Activated CD4-positive, alpha-beta T cell treated with anti-CD3 and anti-CD28 coated beads, Interleukin-2, amount 50 U/mL, for 1 hour (primary cell): ENCODE measurements at places on chromosomes 2 and 18.

GRCh38 chr2:157627594-157628476 is 829 bp downstream of the ACVR1C start:
- peak; percentile 25 for DNase-seq

GRCh38 chr2:20190876-20191713 is 33.8 kb downstream of the SDC1 start:
- DNase-seq: no peak

DNA sequence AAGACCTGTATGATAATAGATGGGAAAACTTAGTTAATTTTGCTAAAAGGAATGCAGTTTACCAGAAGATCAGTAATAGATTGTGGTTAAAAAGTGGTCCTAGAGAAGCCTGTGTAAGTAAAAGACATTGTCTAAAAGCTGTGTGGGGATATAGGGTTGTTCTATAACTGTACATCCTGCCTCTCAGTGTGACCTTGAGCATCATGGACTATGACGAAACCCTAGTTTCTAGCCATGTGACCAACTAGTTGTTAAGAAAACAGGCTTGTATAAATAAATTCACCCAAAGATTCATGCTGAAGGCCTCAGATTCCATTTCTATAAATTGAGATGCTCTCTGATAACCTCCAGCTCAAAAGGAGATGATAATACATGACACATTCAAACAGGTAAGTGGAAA is 160.7 kb downstream of the IKZF2 start:
- no peak for DNase-seq

DNA sequence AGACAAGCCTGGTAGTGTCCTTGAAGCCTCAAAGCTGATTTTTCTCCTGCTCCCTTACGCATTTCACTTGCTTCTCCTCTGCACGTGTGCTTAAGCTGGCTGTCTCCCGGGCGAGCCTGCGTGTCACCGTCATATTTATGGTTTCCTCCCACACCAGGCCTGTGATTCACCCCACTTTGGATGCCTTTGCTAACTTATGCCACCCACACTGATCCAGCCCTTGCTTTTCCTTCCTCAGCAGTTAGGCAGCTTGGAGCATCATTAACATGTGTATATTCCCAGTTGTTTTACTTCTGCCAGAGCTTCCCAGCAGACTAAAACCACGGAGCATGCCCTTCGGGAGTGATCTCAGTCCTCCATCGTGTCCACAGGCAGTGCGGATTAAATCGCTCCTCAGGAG is 2.2 kb downstream of the ST3GAL5 start:
- peak; percentile 46 for DNase-seq

GRCh38 chr2:191927319-191927867 is 80.5 kb upstream of the CAVIN2 start:
- no peak for DNase-seq

DNA sequence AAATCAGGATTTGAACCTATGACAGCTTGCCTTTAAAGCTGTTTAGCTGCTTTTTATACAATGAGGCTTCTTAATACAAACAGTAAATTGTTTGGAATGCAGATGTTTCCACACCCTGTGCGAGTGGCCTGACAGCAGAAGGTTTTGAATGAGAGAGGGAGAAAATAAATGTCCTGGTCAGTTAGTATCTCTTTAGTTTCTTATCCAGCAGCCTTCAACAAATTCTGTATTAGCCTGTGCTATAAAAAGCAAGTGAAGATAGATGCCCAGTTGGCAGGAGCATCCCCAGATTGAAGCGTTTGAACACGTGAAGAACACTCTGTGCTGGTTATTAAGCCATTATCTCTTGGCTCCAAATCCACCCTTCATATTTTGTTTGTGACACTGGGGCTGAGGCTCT is 70.6 kb downstream of the CERS6 start:
- no peak for DNase-seq

- DNase-seq: no peak
Observed at GRCh38 chr2:26848336-26849055, 564 bp downstream of the DPYSL5 start.

DNA sequence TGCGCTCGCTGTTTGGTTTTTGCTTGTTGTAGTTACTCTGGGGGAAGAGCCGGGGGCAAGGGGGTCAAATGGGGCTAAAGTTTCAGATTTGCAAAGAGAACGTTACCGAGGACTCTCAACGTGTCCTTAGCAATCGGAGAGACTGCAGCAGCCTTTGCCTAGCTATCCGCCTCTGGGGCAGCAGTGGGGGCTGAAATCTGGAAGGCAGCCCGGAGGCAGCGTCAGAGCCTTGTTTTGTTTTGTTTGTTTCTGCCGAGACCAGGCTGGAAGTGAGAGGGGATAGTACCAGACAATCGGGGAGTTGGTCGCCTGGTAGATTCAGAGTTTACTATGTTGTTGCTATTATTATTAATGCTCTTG is 1.2 kb downstream of the CDH20 start:
- no peak for DNase-seq

- DNase-seq: no peak
Observed at GRCh38 chr2:177602611-177603164, 210.1 kb downstream of the AGPS start.

GRCh38 chr2:186477790-186478189 is 8.3 kb upstream of the ZC3H15 start:
- no peak for DNase-seq

- DNase-seq: no peak
Observed at GRCh38 chr2:223642506-223642905, 40.3 kb upstream of the SCG2 start.

DNA sequence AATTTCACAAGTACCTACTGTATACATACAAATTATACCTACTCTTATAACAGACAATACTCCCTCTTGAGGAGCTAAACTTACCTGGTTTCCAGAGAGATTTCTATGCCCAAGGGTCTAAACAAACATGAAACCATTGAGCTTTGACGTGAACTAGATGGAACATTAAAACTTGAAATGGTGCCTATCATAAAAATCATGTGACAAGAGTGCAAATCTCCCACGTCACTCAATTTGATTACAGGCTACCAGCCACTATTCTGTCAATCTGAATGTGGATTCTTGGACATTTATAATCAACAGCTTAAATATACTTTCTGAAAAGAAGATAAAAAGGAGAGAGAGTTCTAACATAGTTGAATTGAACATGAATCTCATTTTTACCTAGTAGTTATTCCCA is 297.1 kb upstream of the SESTD1 start:
- no peak for DNase-seq

DNA sequence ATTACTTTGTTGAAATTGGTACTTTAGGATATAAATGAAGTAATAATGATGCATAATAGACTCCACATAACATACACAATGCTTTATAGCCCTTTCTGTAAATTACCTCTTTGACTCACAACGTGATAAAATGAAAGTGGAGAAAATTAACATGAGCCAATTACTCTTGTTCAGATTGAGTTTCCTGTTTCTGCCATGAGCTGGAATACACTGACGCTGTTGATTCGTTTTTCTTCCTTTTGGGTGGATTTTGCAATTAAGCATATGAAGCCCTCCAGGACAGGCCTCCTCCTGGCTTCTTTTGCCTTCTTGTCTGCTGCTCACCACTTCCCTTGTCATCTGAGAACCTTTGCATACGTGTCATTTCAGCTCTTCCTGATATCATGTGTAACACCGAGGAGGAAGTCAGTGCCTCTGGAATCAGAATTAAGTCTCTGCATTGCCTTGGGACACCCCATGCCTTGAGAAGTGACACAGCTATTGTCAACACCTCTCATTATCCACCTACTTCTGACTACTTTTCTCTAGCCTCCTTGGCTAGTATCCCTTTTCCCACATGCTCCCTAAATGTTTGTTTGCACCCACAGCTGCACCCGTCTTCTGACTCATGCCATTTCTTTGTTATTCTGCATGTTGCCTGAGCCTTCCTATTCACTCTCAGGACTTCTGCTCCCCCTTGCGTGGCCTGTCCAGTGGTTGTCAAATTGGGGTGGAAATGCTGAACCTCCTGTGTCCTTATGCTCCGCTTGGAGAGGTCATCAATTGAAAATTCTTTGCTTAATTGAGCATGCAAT is 134.1 kb downstream of the FMNL2 start:
- DNase-seq: no peak

DNA sequence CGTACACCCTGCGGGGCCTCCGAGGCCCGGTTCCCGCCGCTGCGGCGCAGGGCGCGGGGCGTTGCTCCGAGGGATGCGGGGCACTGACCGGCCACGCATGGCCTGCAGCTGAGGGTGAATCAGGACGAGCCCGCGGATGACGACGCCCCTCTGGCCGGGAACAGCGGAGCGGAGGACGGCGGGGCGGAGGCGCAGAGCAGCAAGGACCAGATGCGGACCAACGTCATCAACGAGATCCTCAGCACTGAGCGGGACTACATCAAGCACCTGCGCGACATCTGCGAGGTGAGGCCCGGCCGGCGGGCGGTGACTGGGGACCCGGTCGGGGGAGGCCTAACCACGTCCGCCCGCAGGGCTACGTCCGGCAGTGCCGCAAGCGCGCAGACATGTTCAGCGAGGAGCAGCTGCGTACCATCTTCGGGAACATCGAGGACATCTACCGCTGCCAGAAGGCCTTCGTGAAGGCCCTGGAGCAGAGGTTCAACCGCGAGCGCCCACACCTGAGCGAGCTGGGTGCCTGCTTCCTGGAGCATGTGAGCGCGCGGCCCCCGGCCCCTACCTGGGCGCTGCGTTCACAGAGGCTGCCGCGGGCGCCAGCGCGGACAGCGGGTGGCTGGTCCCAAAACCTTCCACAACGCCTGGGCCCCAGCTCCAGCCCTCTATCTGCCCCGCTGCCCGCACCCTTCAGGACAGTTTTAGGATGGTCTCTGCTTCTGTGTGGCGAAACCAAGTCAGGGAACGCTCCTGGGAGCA is 53.2 kb downstream of the FAM168B start:
- peak; percentile 16 for DNase-seq

DNA sequence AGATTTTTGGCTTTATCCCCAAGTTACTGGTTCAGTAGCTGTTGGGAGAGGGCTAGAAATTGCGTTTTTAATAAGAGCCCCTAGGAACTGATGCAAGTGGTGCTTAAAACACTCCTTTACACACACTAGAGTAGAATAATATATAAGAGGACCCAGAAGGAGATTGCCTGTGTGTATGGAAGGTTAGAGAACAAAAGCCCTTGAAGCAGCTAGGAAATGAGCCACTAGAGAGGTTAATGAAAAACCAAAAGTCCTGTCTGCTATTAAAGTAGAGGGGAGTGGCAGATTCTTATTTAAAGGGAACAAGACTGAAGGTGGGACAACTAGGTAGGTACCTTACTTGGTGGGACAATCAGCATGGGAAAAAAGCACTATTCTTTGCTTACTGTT is 14.4 kb upstream of the SLC39A10 start:
- no peak for DNase-seq
